ENCODE measurements at places on chromosomes 1 and 21. TPM values are rescaled to one million over a fixed set of nuclear protein-coding genes. Genes with fewer than 3 reads are reported as not detected.

The ABCA4 gene
- total RNA-seq: 345 TPM

The LCE3D gene
- not detected for total RNA-seq

The HPDL gene
- 0.77 TPM for total RNA-seq

The ST7L gene
- 18.2 TPM for total RNA-seq

The CFHR1 gene
- total RNA-seq: not detected

The ADAM30 gene
- not detected for total RNA-seq

The KRTAP19-1 gene
- total RNA-seq: not detected

The LHX8 gene
- not detected for total RNA-seq

The ADORA3 gene
- total RNA-seq: not detected

The SETD4 gene
- 10.4 TPM for total RNA-seq

The GBP6 gene
- total RNA-seq: not detected

The CR1 gene
- total RNA-seq: under 0.01 TPM

The FRRS1 gene
- total RNA-seq: 1.2 TPM

The OBSCN gene
- total RNA-seq: 4.1 TPM

The FMN2 gene
- 0.98 TPM for total RNA-seq

The CAPN9 gene
- total RNA-seq: under 0.01 TPM

The AIRE gene
- not detected for total RNA-seq

The PLEKHN1 gene
- total RNA-seq: 0.11 TPM

The CFAP141 gene
- total RNA-seq: not detected

The SELP gene
- total RNA-seq: 0.34 TPM

The SERINC2 gene
- 6.5 TPM for total RNA-seq

The TCEA3 gene
- 0.34 TPM for total RNA-seq

The PTGS2 gene
- 5.9 TPM for total RNA-seq

The BMP8B gene
- total RNA-seq: under 0.01 TPM

The PRKCZ gene
- total RNA-seq: 28.4 TPM

The C1orf74 gene
- 2.0 TPM for total RNA-seq

The AADACL3 gene
- total RNA-seq: not detected

The KCNA3 gene
- total RNA-seq: not detected

The RRP1 gene
- total RNA-seq: 11.9 TPM

The TNFAIP8L2 gene
- 0.11 TPM for total RNA-seq

Measured in dermis lymphatic vessel endothelial cell (primary cell).